Ovary (tissue), 10 donors: ENCODE measurements at places on chromosomes 7 and 10. TPM values are rescaled to one million over a fixed set of nuclear protein-coding genes. Genes with fewer than 3 reads are reported as not detected.
A peak's percentile ranks its signal among the peaks of the same experiment; 100 is the strongest.

- H3K36me3 ChIP-seq: no peaks in the 10 kb centered on the region
- H3K4me3 ChIP-seq: peak overlapping the region; percentile 96
- H3K27me3 ChIP-seq: no peaks in the 10 kb centered on the region
Measured at GRCh38 chr10:119206603-119207365, 587 bp upstream of the GRK5 start.

GRCh38 chr10:132273966-132274365 lies 33.8 kb downstream of the STK32C start:
- DNase-seq: no peak
- no peaks in the 10 kb centered on the region for H3K36me3 ChIP-seq
- H3K27me3 ChIP-seq: no peaks in the 10 kb centered on the region
- peaks cover 6% of the 10 kb centered on the region for H3K4me1 ChIP-seq
- no peak overlapping the region for H3K4me3 ChIP-seq

GRCh38 chr7:117375380-117375779 lies 51.9 kb downstream of the ASZ1 start:
- H3K27ac ChIP-seq: no peak overlapping the region
- H3K4me3 ChIP-seq: no peak overlapping the region
- DNase-seq: no peak
- H3K27me3 ChIP-seq: no peaks in the 10 kb centered on the region
- H3K4me1 ChIP-seq: no peaks in the 10 kb centered on the region

IFIT1 gene
- 11.3 TPM for total RNA-seq

PPP1R17 gene
- total RNA-seq: not detected

DNA sequence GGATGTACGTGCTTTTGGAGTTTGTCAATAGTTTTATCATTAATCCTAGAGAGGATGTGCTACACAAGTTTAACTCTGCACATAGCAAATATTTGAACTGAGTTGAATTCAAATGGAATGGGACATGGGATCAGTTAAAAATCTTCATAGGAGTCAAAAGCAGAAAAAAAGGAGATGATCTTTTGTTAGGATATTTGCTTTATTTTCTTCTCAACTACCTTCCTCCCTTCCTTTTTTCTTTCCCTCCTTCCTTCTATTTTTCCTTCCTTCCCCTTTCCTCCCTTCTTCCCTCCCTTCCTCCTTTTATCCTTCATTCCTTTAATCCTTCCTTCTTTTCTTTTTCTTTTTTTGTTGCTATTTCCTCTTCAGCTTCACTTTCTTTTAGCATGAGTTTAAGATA lies 6.6 kb downstream of the PTPRZ1 start:
- no peak overlapping the region for H3K27ac ChIP-seq
- no peaks in the 10 kb centered on the region for H3K4me1 ChIP-seq
- H3K27me3 ChIP-seq: no peaks in the 10 kb centered on the region
- no peaks in the 10 kb centered on the region for H3K36me3 ChIP-seq
- no peak for DNase-seq
- no peak overlapping the region for H3K4me3 ChIP-seq

MEOX2 gene
- total RNA-seq: 1.5 TPM

DNA sequence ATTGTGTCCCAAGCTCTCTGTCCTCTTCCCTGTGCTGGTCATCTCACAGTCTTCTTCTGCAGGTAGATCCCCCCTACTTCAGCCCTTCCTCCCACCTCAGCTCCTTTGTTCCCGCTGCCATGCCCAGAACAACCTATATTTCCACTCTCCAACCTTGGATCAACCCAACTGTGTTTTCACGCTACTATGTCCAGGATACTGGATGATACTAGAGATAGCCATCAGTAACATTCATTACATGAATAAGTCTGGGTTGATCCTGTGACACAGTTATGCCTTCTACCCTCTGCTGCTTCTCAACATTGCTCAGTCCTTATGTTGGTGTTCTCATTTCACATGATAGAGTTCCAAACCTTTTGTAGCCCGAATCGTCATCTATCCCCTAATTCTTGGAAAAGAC lies 286.4 kb downstream of the ZEB1 start:
- no peak overlapping the region for H3K4me3 ChIP-seq
- H3K4me1 ChIP-seq: peaks cover 6% of the 10 kb centered on the region
- no peaks in the 10 kb centered on the region for H3K27me3 ChIP-seq
- H3K36me3 ChIP-seq: no peaks in the 10 kb centered on the region
- H3K27ac ChIP-seq: no peak overlapping the region
- DNase-seq: no peak

GRCh38 chr10:7773845-7774801 lies 13.7 kb downstream of the KIN start:
- DNase-seq: no peak
- H3K36me3 ChIP-seq: no peaks in the 10 kb centered on the region
- H3K27me3 ChIP-seq: no peaks in the 10 kb centered on the region
- no peaks in the 10 kb centered on the region for H3K4me1 ChIP-seq
- no peak overlapping the region for H3K27ac ChIP-seq
- no peak overlapping the region for H3K4me3 ChIP-seq

GRCh38 chr7:2248984-2249694 lies 7.1 kb downstream of the NUDT1 start:
- peak; percentile 65 for DNase-seq
- H3K4me1 ChIP-seq: no peaks in the 10 kb centered on the region
- H3K36me3 ChIP-seq: no peaks in the 10 kb centered on the region
- H3K27me3 ChIP-seq: no peaks in the 10 kb centered on the region
- H3K4me3 ChIP-seq: no peak overlapping the region
